Pancreas (tissue), 10 donors: ENCODE measurements at places on chromosomes 13 and 19. TPM values are rescaled to one million over a fixed set of nuclear protein-coding genes. Genes with fewer than 3 reads are reported as not detected.
A peak's percentile ranks its signal among the peaks of the same experiment; 100 is the strongest.

DNA sequence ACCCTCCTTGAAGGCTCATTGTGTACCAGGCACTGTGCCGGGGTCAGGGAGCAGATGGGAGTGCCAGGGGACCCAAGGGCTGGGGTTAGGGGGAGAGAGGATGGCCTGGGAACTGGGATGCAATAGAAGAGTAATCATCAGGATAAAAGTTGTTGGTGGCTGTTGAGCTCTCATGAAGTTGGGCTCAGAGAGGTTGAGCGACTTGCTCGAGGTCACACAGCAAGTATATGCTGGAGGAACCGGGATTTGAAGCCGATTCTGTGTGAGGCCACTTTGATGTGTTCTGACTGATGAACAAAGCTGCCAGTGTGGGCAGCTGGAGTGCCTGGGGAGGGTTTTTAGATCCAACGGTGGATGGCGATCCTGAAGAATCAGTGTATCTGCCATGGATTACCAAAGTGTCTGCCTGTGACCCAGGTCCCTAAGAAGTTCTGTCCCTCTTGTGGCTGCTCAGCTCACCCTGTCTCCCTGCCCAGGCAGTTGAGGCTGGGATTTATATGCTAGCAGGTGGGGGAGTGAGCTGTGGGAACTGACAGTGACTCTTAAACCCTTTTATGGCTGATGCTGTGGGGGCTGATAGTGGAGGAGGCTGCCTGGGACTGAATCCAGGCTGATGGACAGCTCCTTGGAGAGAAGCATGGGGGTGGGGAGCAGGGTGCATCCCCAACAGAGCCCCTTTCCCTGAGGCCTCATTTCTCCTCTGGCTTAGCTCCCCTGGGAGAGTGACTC, 8.3 kb downstream of the ARHGEF18 start:
- no peak for DNase-seq

Gene TSKS
- total RNA-seq: not detected

GRCh38 chr13:28754698-28755545, 36.2 kb upstream of the SLC46A3 start:
- DNase-seq: no peak

- no peak for DNase-seq
These were observed 6.0 kb downstream of the GPI start for GRCh38 chr19:34370983-34371382.

GRCh38 chr13:81493144-81493543, 1152.2 kb upstream of the SPRY2 start:
- DNase-seq: no peak

Gene LILRB3
- total RNA-seq: 0.66 TPM

- DNase-seq: peak; percentile 87
These were observed 15.2 kb downstream of the UPF1 start for GRCh38 chr19:18846862-18847548.

GRCh38 chr13:73701160-73701559, 433.0 kb downstream of the KLF12 start:
- no peak for DNase-seq

DNA sequence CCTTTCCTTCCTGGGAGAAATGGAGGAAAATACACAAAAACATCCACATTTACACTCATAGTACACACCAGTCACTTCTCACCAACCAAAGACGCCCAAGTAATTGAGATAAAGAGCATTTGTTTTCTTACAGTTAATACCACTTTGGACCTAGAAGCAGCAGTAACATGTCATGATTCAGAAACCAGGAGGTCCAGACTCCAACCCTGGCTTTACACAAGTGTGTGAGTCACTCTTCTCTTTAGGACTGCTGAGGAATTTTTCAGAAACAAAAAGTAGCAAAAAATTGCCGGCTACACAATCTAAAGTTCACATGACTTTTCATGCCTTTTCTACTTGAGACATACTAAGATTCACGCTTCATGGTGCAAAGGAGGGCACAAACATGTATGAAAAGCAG, 42.1 kb downstream of the TUBGCP3 start:
- DNase-seq: no peak
